ENCODE measurements at places on chromosomes 1 and 21.

DNA sequence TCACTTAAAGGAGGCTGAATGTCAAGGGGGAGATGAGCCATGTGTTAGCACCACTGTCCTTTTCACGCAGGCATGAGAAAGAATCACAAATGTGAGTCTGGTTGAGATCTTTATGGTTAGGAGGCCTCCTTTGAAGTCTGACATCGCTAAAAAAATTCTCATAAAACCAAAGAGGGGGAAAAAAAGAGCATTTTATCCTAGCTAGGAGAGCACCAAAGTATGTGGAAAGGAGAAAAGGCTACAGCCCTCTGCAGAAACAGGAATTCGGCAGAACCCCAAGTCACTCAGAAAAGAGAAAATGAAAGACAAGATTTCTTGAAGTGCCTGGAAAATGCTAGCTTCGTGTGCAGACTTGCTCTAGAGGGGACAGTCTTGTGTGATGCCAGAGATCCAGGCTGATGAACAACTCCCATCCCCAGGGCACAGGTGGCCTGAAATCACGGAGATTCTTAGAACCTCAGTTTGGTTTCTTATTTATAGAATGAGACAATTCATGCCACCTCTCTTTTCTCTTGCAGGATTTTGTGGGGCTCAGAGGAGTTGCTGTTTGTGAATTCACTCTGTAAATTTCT is 61.5 kb downstream of the RUNX1 start:
- DNase-seq, result no peak

GRCh38 chr1:205748403-205749233 is 1.4 kb downstream of the NUCKS1 start:
- no peak for DNase-seq

GRCh38 chr1:232302376-232303221 is 327.3 kb downstream of the SIPA1L2 start:
- no peak for DNase-seq

DNA sequence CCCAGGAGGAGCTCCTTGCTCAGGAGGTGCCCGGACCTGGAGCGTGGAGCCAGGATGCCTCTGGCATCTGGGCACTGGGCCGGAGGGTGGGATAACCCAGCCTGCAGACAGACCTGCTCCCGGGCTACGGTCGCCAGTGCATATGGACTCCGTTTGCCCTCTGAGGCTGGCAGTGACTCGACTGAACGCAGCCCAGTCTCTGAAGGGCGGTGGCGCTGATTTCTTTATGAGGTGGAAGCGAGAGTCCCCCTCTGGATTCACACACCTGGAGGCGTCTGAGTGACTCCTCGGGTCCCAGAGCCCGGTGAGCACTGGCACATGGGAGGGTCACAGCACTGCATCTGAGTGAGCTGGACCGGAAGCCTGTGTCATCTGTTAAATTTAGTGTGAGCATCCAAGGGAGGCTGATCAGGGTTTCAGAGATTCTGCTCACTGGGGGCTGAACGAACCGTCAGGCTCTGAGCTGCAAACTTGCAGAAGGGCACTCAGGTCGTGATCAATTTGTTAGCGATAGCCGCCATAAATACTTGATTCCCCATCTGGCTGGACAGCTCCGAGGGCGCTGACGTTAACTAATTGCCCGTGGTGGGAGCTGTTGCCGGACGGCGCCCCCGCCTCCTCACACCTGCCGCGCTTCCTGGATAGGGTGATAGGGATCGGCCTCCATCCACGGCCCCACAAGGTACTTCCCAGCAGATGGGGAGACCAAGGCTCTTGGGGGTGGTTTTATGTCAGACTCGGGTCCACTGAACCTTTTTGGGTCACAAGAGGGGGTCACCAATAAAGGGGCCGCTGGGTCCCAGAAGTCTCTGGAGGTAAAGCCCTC is 60.7 kb upstream of the TTC34 start:
- no peak for DNase-seq

- DNase-seq, result no peak
These were observed 132.7 kb upstream of the IPO9 start for GRCh38 chr1:201696217-201696761.

GRCh38 chr1:157566484-157567300 is 14.4 kb upstream of the FCRL5 start:
- no peak for DNase-seq

DNA sequence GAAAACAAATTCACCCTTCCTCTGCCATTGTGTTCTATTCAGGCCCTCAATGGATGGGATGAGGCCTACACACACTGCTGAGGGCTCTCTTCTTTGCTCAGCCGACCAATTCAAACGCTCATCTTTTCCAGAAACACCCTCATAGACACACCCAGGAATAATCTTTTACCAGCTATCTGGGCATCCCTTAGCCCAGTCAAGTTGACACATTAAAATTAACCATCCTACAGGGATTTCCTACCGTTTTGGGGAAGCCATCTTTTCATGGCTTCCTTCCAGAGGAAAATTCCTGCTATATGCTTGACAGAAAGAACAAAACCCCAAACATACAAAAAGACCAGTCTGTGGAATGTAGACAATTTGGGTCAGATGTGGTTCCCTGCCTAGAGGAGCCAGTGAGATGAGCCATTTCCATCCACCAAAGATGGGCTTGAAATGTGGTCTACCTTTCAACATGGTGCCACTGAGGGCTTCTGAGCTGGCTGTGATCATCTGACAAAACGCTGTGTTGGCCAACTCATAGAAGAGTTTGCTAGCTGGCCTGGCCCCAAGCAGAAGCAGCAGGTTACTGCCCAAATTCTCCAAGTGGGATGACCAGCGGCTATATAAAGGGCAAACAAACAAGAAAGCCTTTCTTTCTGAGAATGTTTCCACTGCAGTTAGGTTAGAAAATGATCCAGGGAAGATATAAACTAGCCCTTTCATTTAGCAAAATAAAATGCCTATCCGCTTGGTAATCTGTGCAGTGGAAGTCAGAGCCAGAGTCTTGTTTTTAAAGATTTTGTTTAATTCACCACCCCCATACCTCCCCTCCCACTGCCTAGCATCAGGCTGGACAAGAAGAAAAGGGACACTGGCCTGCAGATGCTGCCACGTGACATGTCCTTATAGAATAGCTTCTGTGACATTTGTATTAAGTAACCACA is 69.1 kb upstream of the MRPS6 start:
- DNase-seq, result no peak

GRCh38 chr1:91753878-91754277 is 132.1 kb downstream of the TGFBR3 start:
- no peak for DNase-seq

- DNase-seq, result no peak
These were observed 79.4 kb downstream of the SSBP3 start for GRCh38 chr1:54326543-54327385.

- DNase-seq, result no peak
These were observed 18.5 kb upstream of the ZNF648 start for GRCh38 chr1:182080040-182080439.

DNA sequence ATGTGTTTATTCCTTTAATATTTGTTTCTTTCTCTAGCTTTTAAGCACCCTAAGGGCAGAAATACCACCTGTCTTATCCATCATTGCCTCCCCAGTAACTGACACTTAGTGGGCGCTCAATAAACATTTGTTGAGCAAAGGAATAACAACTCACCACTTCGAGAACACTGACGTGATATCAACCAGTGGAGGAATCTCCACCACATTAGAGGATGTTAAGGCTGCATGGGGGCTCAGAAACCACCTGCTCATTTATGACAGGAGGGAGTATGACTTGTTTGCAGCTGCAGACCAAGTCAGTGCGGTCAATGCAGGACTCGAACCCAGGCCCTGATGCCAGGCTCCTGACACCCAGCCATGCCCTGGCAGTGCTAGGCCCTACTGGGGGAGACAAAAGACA is 102.6 kb downstream of the MRPL37 start:
- DNase-seq, result no peak

DNA sequence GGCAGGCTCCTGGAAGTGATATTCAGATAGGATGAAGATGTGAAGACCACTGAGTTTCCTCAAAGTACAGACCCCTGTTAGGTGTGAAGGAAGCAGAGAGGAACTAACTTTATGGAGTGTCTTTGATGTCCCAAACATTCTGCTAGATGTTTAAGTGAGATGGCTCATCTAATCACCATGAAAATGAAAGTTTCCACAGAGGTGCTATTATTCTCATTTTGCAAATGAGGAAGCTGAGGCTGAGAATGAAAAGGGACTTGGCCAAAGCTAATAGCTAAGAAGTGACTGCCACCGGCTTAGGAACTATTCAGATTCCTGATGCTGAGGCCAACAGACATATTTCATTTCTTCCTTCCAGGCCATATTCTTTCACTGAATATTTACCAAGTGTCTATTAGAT is 45.9 kb upstream of the WLS start:
- DNase-seq, result no peak

DNA sequence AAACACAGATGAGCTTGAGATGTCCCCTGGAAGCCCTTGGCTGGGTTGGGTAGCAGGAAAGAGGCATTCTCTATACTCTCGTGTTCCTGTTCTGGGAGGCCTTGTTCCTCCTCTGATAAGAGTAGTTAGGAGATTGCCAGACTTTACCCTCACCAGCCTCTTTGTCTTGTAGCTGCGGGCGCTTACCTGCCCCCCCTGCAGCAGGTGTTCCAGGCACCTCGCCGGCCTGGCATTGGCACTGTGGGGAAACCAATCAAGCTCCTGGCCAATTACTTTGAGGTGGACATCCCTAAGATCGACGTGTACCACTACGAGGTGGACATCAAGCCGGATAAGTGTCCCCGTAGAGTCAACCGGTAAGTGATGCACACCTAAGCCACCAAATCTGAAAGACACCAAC is 5.2 kb downstream of the AGO1 start:
- no peak for DNase-seq

DNA sequence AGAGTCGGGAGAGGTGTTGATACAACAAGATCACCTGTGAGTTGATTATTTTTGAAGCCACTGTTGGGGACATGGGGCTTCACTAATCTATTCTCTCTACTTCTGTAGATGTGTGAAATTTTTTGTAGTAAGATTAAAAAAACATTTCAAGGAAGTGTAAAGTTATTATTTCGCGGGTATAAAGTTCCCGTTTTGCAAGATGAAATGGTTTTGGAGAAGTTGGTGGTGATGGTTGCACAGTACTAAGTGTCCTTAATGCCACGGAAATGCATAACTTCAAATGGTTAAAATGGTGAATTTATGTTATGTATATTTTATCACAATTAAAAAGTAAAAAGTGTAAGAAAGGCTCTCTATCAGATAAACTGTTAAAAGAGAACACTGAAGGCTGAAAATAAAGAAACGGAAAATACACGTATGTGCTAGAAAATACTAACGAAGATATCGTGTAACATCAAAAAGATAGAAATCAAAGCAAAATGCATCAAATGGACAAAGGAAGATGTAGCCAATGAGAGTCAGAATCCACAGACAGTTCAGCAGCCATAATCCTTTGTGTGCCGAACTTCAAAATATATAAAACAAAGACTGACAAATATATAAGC is 2.9 kb upstream of the ITGB2 start:
- DNase-seq, result no peak

- DNase-seq, result no peak
These were observed 674 bp upstream of the ATXN7L2 start for GRCh38 chr1:109482791-109483671.

DNA sequence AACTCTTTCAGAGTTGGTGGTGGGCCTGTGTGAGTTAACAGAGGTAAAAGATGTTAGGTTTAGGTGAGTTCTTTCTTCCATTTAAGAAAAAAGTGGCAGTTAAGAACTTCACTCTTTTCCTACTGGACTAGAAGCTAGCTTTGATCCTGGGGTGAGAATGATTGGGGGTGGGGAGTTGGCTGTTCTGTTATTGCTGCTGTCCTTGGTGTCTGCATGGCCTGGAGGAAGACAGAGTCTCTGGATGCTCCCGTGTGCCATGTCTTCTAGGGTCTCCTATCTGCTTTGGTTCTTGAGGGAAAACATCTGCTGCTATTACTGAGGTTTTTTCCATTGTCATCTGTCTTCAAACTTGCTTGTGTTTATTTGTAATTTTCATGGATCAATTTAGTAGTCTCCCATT is 275.7 kb downstream of the HLX start:
- no peak for DNase-seq

Measured in kidney capillary endothelial cell (primary cell).